Right ventricle myocardium inferior (tissue), 1 donor: ENCODE measurements at places on chromosomes 12 and 14. TPM values are rescaled to one million over a fixed set of nuclear protein-coding genes. Genes with fewer than 3 reads are reported as not detected.

CPNE6 gene
- total RNA-seq = not detected

STXBP6 gene
- total RNA-seq = 41.4 TPM

STRAP gene
- total RNA-seq = 135 TPM

SCARB1 gene
- total RNA-seq = 14.1 TPM

CLEC4C gene
- total RNA-seq = not detected

PAH gene
- not detected for total RNA-seq
